ENCODE measurements at places on chromosomes 11 and 22. TPM values are rescaled to one million over a fixed set of nuclear protein-coding genes. Genes with fewer than 3 reads are reported as not detected.

GRCh38 chr22:39233710-39234471, 10.9 kb downstream of the PDGFB start:
- DNase-seq = no peak

DNA sequence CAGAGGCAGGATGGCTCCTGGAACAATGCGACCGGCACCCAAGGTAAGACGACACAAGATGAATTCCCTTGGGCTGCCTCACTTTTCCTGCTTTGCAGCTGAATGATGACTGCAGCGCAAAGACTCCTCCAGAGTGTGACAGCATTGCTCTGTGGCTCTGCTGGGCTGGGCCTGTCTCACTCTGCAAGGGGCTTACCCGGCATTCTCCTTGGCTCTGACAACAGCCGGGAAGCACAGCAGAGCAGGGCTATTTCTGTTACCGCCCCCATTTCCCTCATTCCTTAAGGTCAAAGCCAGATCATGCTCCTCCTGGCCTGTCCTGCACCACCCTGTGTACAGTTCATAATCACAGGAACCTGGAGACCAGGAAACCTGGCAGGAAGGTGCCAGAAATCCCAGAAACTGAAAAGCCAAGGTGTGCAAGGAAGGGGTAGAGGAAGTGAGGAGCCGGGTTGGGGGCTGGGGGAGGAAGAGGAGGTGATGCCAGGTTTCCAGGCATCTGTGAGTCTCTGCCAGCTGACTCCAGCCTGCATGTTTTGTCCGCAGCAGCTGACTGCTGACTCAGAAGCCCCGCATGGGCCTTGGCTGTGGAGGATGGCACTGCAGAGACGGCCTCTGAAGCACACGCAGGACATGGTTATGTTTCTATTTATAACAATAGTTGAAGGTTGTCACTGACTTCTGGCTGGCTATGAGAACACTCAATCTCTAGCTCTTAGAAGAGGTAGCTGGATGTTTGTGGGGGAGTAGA, 113.6 kb downstream of the MICAL3 start:
- DNase-seq = peak; percentile 60

Gene GLYATL2
- total RNA-seq = 0.62 TPM

DNA sequence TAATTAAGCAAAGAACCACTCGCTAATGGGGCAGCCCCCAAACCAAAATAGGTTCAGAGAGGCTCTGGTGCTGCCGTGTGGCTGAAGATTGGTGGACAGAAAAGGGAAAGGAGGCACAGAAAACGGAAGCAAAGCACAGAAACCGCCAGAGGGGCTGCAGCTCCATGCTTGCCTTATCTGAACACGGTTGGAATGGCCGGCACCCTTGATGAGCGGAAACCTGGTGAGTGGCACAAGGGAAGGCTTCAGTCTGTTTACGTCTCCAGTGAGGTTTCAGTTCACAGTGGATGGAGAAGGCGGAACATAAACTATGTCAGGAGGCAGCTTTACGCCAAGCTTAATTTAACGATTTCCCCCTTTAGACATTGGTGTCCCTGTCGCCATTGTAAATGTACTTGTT, 5.2 kb upstream of the PRR33 start:
- DNase-seq = no peak

GRCh38 chr11:47852053-47852452, 3.9 kb upstream of the NUP160 start:
- no peak for DNase-seq

DNA sequence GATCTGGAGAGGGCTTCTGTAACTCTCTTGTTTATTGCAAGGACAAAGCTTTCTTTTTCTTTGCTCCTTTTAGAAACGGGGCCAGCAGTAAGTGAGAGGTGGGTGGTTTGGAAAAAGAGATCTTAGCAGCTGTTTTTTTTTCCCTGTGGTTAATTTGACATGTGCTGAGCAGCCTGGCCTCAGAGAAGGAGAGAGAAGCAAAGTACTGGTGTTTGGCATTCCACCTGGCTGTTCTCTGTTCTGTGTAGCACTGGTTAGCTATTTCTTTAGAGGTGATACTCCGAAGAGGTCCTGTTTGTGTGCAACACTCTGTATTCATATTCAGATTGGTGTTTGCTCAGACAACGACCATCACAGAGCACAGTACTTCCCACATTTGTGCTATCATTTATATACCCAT, 80.8 kb upstream of the SORL1-AS1 start:
- no peak for DNase-seq

DNA sequence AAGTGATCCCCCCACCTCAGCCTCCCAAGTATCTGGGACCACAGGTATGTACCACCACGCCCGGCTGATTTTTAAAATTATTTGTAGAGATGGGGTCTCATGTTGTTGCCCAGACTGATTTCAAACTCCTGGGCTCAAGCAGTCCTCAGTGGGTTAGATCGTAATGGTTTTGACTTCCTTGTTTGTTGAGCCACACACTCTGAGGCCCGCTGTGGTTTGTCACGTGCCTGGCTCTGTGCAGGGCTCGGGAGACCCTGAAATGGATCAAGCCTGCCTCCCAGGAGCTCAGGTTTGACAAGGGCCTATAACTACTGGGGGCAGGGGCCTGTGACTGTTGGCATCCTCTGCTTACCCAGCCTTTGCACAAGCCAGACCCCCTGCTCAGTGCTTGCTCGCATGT, 68.1 kb downstream of the MPPED1 start:
- DNase-seq = no peak

DNA sequence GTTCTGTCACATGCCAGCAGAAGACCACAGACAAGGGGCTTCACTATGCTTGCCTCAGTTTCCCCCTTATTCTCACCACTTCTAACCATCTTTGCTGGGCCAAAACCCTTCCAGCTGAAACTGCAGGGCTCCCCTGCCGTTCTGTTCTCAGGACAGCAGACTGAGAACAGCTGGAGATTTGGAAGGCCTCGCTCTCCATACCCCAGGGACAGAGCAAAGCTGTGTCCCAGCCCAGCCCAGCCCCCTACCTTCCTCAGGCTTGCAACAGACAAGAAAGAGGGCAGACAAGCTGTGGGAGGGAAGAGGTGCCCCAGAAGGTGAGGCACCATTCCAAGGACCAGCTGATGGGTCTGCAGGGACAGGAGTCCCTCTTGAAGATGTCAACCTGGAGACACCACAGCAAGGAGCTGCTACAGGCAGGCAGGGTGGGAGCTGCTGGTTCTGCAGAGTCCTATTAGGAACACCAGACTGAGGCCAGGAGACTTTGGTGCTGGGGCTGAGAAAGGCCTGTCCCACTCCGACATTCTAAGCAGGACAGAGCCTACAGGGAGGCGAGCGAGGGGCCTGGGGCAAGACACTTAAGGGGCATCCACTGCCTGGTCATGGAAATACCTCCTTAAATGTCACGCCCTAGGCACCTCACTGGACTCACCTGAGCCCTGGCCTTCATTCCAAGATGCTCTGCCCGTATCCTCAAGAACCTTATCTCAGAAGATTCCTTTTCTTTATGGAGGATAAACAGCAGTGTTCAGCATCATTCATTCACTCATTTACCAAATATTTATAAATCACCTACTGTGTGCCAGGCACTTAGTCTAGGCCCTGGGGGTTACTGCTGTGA, 6.9 kb downstream of the SCN2B start:
- DNase-seq = no peak

DNA sequence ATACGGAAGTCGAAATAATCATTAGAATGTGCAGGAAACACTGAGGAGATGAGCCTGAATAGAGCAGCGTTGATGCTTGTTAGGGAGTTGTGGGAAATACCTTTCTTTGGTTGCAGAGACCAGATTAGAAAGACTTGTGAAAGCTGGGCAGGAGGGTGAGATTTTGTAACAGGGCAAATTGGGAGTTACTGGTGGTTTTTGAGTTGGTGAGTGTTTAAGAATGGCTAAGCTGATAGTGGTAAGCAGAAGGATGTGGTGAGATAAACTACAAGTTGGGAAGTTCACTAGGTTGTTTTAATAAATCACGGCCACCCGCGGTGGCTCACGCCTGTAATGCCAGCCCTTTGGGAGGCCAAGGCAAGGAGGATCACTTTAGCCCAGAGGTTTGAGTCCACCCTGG, 34.4 kb downstream of the MCAM start:
- DNase-seq = no peak

DNA sequence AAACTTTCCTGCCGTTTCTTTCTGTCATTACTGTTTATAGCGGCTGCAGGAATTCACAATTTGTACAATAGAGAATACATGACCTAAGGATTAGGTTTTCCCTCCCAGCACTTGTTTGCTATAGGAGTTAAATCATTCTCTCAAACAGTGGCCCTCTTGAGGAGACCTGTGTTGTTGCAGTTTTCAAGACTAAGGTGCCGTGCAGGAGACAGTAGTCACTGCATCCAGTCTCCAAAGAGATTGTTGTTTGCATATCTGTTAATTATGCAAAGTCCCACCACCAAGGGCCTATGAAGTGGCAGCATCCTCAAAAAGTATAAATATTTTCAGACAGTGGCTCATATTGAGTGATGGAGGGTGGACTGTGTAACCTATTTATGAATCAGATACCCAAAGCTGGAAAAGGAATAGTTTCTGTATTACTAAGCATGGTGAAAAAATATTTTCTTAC, 2.3 kb downstream of the PRSS23 start:
- DNase-seq = peak; percentile 21

Gene TPBGL
- total RNA-seq = 7.0 TPM

DNA sequence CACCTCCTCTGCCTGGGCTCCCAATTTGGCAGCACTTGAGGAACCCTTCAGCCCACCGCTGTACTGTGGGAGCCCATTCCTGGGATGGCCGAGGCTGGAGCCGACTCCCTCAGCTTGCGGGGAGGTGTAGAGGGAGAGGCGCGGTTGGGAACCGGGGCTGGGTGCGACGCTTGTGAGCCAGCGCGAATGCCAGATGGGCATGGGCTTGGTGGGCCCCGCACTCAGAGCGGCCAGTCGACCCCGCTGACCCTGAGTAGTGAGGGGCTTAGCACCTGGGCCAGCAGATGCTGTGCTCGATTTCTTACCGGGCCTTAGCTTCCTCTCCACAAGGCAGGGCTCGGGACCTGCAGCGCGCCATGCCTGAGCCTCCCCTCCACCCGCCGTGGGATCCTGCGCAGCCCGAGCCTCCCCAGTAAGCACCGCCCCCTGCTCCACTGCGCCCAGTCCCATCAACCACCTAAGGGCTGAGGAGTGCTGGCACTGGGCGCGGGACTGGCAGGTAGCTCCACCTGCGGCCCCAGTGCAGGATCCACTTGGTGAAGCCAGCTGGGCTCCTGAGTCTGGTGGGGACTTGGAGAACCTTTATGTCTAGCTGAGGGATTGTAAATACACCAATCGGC, 58.3 kb upstream of the DEFB108B start:
- no peak for DNase-seq

DNA sequence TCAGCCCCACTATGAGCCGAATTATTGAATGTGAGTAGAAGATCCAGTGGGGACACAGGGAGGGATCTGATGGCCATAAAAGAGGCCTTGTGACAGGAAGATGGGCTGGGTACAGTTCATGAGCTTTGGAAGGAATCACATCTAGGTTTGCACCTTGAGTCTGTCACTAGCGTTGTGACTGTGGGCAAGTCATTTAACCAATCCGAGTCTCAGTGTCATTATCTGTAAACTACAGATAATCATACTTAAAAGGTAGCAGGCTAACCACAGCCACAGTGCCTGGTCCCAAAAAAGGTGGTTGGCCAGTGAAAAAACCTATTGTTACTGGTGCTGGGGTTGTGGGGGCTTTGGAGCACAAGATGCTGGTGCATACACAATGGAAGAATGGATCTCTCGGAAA, 3.8 kb downstream of the HEPN1 start:
- DNase-seq = no peak

DNA sequence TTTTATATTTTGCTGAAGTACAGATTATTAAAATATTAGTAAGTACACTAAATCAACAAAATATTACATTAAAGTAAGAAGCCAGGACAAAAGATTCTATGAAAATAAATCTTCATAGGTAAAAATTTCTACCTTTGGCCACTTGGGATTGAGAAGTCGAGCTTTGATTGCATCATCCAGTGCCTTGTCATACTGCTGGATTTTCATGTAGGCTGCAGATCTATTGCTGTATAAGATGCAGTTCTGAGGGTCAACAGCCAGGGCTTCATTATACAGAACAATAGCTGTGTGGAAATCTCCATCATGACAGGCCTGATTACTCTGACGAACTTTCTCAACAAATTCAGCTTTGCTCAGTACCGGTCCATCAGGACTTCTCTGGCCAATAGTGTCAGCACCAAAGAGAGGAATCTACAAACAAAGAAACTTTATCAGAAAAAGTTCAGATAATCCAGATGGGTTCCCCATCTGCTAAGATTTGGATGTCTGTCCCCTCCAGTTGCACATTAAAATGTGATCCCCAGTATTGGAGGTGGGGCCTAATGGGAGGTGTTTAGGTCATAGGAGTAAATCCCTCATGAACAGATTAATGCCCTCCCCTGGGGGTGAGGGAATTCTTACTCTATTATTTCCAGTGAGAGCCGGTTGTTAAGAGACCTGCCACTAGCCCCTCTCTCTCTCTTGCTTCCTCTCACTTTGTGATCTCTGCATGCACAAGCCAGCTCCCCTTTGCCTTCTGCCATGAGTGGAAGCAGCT, 50.0 kb downstream of the TTC28 start:
- no peak for DNase-seq

- DNase-seq = no peak
Observed at GRCh38 chr11:27777033-27777432, 76.8 kb upstream of the BDNF start.

DNA sequence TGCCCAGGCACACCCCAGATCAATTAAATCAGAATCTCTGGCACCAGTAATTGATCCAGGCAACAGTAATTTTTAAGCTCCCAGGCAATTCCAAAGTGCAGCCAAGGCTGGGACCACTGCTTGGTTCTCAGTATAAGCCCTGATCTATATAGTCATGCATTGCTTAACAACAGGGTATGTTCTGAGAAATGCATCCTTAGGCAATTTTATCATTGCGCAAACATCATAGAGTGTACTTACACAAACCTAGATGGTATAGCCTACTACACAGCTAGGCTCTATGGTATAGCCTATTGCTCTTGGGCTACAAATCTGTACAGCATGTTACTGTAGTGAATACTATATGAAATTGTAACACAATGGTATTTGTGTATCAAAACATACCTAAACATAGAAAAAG, 651 bp upstream of the C11orf42 start:
- DNase-seq = no peak

DNA sequence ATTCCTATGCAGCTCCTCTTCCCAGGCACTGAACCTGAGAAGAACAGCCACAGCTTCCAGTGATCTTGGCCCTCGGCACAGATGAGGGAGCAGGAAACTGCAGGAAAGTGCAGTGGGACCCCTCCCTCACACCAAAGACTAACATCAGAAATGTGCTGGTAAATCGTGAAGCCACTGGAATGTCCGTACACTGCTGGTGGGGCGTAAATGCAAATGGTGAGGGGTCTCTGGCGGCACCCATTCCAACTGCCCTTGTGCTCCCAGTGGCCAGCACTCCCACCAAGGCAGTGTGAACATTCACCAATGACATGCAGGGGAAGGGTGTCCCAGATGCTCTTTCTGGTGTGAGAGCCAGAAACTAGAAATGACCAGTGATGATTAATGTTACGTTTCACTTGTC, 574.0 kb downstream of the BRD1 start:
- DNase-seq = no peak

- DNase-seq = no peak
Observed at GRCh38 chr22:19610518-19611253, 86.5 kb upstream of the CLDN5 start.

All from endothelial cell (in vitro differentiated cells).